Stimulated activated CD4-positive, alpha-beta T cell treated with anti-CD3 and anti-CD28 coated beads, TNF-alpha, amount 100 ng/mL, for 48 hours (primary cell): ENCODE measurements at places on chromosomes 6 and 20.

DNA sequence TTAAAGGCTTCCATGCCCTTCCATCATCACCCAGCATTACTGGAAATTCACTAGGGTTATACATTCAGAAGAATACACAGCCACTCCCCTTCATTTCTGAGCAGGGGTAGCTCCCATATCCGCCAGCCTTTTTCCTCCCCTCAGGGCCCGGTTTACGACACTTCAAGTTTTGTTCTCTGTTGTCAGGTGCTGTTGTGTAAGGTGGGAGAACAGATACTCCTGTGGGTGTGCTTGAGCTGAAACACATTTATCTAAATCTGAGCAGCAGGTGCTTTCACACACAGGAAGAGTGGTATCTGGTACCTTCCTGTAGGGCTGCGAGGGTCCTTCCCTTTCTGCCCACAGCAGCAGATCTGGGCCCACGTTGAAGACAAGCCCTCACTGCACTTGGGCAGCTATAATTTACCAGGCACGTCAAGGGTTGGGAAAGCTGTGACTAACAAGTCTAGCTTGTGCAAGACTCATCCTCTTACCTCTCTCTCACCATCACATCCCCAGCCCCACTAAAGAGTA, 215.8 kb upstream of the RREB1 start:
- no peak for DNase-seq

DNA sequence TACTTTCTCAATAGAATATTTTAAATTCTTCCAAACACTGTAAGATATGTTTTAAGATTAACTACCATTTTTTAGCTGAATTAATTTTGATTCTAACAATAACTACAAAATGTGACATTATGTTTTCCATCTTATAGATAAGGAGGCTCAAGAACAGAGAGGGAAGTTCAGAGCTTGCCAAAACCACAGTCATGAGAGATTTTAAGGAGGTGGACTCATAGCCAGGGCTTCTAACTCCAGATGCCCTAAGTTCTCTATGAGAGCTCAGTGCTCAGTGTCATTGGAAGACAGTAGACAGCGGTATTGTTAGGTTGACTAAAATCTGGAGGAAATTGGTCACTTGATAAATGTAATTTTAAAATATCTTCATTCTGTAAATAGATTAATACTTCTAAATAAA, 144.2 kb downstream of the PACRG start:
- no peak for DNase-seq

DNA sequence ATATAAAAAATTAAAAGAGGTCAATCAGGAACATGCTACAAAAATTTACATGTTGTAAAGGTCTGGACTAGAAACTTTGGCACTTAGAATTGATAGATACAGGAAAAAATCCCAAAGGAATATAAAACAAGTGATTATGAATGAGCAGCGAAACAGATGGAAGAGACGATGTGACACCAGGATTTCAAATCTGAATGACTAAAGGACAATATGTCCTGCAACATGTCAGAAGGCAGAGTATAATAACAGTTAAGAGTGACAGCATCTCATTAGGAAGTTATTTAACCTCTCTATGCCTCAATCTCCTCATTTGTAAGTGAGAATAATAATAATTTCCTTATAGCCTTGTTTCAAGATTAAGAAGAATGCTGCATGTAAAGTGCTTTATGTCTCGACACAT, 50.3 kb downstream of the FRK start:
- DNase-seq, result no peak

DNA sequence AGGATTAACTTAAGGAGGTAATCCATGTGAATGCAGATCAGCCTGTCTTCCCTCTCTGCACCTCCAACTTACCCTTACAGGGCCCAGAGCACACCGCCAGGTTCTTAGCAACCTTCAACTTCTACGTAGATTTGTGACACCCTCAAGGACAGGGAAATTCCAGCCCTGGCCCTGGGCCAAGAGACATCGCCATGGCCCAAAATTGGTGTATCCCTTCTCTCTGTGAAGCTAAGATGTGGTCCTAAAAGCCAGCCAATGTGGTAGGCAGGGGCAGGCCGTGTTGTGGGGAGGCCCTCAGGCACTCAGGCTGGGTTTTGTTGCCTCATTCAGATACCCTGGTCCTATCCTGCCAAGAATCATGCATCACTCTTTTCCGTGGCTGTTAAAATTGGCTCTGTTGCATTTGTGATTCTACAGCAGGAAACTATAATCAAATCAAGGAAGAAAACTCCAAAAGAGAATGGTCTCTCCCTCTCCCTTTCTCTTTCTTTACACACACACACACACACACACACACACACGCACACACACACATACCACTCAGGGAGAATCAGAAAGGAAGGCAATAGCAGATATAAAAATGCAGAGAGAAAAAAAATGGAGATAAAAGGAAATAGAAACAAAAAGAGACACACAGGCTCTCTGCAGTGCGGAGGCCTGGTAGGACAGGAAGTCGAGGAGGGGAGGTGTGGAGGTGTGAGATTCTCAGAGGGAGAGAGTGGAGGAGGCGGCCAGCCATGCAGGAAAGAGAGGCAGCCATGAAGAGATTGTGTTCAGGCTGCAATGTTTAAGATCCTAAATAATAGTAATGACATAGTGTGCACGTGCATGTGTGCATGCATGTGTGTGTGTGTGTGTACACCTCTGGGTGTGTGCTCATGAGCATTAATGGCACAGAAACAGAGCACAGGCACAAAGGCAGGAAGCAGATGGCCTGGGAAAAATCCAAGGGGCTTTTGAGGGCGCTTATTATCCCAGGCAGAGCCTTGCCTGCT, 201.8 kb upstream of the LRFN2 start:
- DNase-seq, result peak; percentile 9

- no peak for DNase-seq
These were observed 42.6 kb downstream of the TSBP1 start for GRCh38 chr6:32329141-32329540.

DNA sequence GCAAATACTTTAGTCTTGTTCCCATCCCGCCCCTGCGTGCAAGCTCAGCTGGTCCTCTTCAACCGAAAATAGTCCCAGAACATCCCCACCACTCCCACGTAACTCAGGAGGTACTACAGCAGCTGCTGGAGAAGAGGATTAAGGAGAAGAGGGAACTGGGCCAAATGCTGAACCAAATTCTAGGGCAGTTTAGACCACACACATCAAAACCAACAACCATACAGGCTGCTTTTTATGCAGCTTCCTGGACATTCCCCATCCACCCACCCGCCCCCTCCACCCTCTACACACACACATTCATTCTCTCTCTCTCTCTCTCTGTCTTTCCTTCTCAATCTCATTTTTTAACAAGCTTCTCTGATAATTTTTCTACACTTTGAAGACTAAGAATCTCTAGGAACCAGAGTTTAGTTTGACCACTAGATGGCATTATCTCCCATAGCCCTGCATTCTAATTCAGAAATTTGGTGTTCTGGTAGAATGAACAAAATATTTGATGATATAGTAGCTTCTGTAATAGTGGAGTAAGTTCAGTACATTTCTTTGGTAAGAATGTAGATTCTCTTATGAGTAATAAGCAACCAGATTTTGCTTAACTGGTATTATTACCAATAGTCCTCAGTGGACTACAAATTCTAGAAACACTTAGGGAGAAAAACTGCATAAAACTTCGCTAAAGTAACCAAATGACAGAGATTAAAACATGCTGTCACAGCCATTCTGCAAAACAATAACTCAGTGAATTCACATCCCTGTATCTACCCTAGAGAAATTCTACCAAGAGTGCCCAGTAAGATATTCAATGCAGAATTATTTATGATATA, 52.1 kb upstream of the BEND6 start:
- DNase-seq, result no peak

GRCh38 chr20:53052380-53052779, 80.2 kb downstream of the TSHZ2 start:
- DNase-seq, result no peak

GRCh38 chr6:72414657-72415056, 207.2 kb upstream of the KCNQ5 start:
- DNase-seq, result no peak

- no peak for DNase-seq
These were observed 175.4 kb upstream of the ZNF217 start for GRCh38 chr20:53769041-53769440.

DNA sequence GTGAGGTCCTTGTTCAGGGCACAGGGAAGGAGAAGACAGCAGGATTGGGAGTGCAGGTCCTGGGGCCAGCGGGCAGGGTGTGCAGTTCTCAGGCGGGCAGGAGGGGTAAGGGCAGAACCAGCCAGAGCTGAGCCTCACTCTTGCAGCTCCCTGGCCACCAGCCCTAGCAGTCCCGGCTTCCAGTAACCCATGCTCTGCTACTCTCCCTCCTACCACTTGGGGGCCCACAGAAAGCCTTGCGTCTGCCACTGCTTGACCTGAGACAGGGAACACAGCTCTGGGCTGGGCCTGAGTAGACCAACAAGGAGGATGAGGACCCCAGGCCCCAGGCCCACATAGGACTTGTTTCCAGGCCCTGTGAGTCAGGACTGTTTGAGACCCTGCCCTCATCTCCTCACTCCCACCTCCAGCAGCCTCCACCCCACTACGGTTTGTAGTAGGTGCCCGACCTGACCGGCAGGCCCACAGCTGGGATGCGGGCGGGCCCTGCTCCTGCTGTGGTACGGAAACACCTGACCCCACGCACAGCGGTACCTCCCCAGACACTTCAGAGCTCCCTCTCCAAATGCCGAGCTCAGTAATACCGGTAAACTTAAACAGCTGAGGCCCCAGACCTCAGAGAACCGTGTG, 39.2 kb downstream of the KCNK5 start:
- no peak for DNase-seq

- DNase-seq, result peak; percentile 78
These were observed at the start of gene SNTA1 for GRCh38 chr20:33443512-33444239. Gene SNTA1, minus strand, starts transcription at chr20:33443763. Its CDS starts 143 bp downstream, at chr20:33443620.

DNA sequence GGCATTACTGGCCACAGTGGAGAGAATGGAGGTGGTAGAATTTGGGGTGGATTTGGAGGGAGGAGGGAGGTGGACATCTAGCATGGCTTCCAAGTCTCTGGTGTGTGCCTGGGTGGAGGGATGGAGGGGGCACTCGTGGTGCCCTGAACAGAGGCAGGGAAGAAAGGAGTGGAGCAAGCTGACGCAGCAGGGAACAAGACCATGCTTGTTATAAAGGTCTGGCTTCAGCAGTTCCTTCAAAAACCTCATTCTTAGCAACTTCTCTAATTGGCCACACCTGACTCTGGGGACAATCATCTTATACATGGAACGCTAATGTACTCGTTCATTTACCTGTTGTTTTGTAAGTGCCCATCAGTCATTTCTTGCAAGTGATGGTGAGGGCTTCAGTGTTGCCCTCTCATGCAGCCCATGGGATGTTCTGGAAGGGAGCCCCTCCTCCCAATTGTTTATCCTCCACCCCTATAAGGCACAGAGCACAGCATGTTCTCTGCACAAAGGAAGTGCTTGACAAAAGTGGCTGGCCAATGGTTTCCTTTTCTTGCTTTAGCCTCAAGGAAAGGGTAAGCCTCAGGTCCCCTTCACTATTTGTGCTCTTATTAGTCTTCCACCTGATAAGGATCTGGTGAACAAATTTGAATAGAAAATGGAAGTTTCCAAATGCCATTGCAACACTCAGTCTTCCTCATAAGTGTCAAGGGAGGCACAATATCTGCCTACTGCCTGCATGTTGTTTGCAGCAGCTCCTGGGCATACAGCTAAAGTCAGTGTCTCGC, 39.3 kb downstream of the GFOD1 start:
- DNase-seq, result no peak

DNA sequence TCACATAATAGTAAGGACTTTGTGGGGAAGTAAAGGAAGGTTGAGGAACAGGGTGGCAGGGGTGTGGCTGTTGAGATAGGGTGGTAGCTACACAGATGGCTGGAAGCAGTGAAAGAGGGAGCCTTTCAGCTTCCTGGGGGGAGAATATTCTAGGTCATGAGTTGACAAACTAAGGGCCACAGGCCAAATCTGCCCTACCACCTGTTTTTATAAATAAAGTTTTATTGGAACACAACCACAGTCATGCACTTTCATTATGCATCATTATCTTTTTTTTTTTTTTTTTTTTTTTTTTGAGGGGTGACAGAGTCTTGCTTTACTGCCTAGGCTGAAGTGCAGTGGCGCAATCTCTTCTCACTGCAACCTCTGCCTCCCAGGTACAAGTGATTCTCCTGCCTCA, 243.1 kb downstream of the NFATC2 start:
- no peak for DNase-seq

GRCh38 chr20:16810216-16810615, 62.1 kb downstream of the OTOR start:
- DNase-seq, result no peak

DNA sequence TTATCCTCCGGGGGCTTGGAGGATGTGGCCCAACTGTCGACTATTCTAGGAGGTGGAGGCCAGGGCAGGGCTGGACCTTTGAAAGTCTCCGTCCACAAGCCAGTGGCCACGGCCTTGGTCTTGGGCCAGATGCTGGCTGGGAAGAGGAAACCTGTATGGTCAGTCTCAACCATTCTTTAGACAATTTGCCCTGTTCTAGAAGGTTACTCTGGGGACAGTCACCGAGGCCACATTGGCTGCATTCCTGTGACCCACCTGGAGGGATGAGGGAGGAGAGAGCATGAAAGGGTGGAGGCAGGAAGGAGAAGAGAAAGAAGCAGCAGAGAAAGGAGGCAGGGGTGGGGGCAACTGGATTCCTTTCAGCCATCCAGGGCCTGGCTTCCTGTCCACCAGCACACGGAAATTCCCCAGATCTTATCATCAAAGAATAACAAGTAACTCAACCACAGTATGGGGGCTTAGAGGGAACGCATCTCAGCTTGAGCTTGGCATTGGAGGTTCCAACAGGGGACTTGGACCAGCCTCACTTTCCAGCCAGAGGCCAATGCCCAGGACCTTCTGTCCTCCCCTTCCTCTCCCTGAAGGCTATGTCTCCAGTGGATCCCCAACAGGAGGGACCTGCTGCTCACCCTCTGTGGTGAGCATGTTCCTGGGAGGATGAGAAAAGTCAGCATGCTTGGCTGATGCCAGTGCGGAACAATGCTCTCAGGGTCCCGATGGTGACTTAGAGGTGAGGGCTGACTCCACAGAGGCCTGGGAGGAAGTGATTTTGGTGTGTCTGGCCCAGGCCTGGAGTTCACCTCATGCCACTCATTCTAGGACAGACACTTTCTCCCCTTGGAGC, 30.4 kb downstream of the TGM2 start:
- DNase-seq, result no peak

DNA sequence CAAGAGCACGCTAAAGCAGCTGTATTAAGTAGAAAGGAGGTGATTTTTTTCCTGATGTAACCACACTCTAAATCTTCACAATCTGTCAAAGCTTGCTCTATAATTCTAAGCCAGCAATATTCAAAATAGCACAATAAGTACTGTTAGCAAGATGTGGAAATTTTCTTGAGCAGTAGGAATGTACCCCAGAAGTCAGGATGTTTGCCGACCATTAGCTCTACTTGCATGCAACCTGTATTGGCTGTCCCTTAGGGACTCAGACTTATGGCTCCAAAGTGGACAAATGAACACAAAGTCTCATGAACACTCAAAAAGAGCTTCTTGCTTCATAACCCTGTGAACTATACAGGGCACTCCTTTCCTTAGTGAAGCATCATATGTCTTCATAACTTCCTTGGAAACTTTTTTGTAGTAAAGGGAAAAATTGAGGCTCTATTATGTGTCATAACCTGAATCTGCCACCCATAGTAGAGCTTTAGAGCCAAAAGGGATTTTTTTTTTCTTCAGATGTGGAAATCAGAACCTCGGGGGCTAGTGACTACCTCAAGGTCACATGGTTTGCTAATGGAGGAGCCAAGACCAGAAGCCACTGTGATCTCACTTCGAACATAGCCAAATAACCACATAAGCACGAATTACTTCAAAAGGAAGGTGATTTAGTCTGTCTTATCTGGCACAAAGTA, 54.5 kb downstream of the ADGRG6 start:
- no peak for DNase-seq
